Prostate gland (tissue), 2 donors: ENCODE measurements at places on chromosomes 11 and 22.

DNA sequence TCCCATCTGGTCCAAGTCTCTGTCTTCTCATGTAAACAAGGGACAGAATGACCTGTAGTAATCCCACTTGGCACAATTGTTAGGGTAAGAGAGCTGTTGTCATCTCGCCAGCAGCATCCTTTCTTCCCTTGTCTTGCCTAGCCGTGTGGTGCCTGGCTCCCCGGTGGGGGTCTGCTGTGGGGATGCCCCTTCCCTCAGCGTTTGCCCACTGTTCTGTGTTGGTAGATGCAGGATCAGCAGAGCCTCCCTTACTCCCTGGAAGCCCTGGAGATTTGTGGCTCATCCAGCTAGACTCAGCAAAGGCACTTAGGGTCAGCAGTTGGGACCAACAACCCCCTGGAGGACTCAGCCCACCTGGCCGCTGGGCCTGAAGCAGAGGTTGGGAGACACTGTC lies 13.0 kb downstream of the ACO2 start:
- no peak overlapping the region for H3K27ac ChIP-seq
- DNase-seq: no peak
- no peaks in the 10 kb centered on the region for H3K27me3 ChIP-seq
- no peaks in the 10 kb centered on the region for H3K36me3 ChIP-seq

- H3K36me3 ChIP-seq: no peaks in the 10 kb centered on the region
- no peak overlapping the region for H3K27ac ChIP-seq
- H3K4me1 ChIP-seq: no peaks in the 10 kb centered on the region
- DNase-seq: no peak
- no peak overlapping the region for H3K4me3 ChIP-seq
These were observed 111.1 kb downstream of the KCNQ1 start for GRCh38 chr11:2555891-2556290.

- DNase-seq: peak; percentile 11
- H3K4me3 ChIP-seq: no peak overlapping the region
These were observed 31.0 kb upstream of the PPP2R1B start for GRCh38 chr11:111797145-111797581.

DNA sequence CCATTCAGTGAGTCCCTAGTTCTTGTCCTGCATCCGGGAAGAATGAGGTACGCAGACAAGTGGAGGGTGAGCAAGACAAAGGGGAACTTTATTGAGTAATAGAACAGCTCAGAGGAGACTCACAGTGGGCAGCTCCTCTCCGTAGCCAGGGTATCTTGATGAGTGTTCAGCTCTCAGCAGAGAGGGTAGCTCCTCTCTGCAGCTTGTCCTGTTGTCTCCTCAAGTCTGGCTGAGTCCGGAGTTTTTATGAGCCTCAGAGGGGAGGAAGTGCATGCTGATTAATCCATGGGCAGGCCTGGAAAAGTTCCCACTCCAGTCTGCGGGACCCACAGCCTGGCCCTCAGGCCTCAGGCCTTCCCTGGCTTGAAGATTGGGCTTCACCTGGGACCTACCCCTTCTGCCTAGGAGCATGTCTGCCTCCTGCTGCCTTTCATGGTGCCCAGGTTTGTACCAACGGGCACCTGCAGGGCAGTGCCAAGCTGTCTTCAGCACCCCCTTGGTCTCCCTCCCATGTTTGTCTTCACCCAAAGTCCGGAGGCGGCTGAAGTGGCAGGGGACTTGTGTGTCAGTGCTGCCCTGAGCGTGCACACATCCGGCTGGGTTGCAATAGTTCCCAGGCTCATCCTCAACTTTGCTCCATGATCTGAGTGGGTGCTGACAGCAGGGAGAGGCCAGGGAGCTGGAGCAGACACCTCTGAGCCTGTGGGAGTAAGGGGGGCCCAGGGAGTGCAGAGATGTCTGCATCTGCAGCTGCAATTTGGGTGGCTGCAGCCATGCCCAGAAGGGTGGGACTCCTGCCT lies 134.2 kb downstream of the LDLRAD3 start:
- H3K36me3 ChIP-seq: no peaks in the 10 kb centered on the region
- no peak overlapping the region for H3K4me3 ChIP-seq
- H3K27me3 ChIP-seq: no peaks in the 10 kb centered on the region
- no peak overlapping the region for H3K27ac ChIP-seq

- no peaks in the 10 kb centered on the region for H3K4me1 ChIP-seq
- H3K4me3 ChIP-seq: no peak overlapping the region
- H3K27ac ChIP-seq: no peak overlapping the region
- DNase-seq: no peak
- no peaks in the 10 kb centered on the region for H3K36me3 ChIP-seq
These were observed 21.9 kb downstream of the MRPL23 start for GRCh38 chr11:1969035-1969434.

DNA sequence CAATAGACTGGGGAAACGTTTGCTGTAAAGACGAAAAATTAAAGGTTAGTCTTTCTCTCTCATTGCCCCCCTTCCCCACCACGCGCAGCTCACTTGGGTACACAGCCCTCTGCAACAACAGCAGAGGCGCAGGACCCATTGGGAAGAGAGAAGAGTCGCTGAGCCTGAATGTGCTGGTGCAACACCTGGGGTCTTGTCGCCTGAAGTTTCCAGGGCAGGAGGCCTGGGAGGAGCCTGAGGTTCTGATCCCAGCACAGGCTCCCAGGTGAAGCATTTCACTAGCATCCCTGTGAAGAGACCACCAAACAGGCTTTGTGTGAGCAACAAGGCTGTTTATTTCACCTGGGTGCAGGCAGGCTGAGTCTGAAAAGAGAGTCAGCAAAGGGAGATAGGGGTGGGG lies 116.2 kb upstream of the NTM start:
- H3K4me1 ChIP-seq: no peaks in the 10 kb centered on the region
- DNase-seq: no peak
- no peak overlapping the region for H3K27ac ChIP-seq
- H3K4me3 ChIP-seq: no peak overlapping the region

- H3K36me3 ChIP-seq: no peaks in the 10 kb centered on the region
- no peak for DNase-seq
- no peaks in the 10 kb centered on the region for H3K27me3 ChIP-seq
- peaks cover 3% of the 10 kb centered on the region for H3K4me1 ChIP-seq
- no peak overlapping the region for H3K4me3 ChIP-seq
- H3K27ac ChIP-seq: no peak overlapping the region
These were observed 3.3 kb upstream of the OAF start for GRCh38 chr11:120207512-120207911.

GRCh38 chr11:119786431-119787073 lies 57.6 kb upstream of the NECTIN1 start:
- H3K36me3 ChIP-seq: no peaks in the 10 kb centered on the region
- no peak for DNase-seq
- no peaks in the 10 kb centered on the region for H3K4me1 ChIP-seq
- H3K4me3 ChIP-seq: no peak overlapping the region
- H3K27me3 ChIP-seq: no peaks in the 10 kb centered on the region
